ENCODE measurements at places on chromosomes 7 and 10.
A peak's percentile ranks its signal among the peaks of the same experiment; 100 is the strongest.

GRCh38 chr10:123236126-123236525, 81.9 kb downstream of the BUB3 start:
- DNase-seq = peak; percentile 8

- DNase-seq = peak; percentile 65
Observed at GRCh38 chr10:34180749-34181148, 634.3 kb downstream of the PARD3 start.

DNA sequence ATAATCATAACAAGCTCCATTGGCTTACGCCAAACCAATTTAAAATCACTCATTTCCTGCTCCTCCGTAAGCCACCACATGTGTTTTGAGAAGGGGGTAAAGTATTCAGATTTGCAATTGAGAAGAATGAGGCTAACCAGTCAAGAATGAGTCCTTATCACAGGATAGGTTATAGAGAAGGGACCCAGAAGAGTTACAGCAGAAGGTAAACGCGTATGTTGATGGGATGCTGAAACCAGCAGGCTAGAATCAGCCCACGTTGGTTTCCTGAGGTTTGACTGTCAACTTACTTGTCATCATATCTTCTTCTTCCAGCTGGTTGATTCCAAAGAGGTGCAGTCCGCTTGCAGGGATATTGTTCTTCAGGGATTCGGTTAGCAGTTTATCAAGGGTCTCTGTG, 64.1 kb upstream of the TM9SF3 start:
- DNase-seq = no peak

DNA sequence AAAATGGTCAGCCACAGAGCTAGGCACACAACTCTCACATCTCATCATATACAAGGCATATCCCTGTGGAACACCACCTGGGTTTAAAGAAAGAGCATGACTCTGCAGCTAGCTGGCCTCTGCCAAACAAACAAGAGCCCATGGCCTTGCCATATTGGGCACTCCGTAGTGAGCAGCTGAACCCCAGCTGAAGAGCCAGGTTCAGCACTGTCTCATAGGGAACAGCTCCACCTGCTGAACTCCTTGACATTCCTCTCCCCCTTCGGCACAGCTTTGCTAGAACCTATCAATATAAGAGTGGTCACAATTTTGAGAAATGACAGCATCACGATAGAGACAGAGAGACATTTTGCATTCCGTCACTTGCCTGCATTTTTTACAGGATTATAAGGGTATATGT, 20.0 kb downstream of the SORCS1 start:
- DNase-seq = no peak

- DNase-seq = peak; percentile 24
Observed at GRCh38 chr7:132328047-132328620, 248.1 kb downstream of the PLXNA4 start.

GRCh38 chr7:33072471-33072870, 9.9 kb upstream of the NT5C3A start:
- no peak for DNase-seq

DNA sequence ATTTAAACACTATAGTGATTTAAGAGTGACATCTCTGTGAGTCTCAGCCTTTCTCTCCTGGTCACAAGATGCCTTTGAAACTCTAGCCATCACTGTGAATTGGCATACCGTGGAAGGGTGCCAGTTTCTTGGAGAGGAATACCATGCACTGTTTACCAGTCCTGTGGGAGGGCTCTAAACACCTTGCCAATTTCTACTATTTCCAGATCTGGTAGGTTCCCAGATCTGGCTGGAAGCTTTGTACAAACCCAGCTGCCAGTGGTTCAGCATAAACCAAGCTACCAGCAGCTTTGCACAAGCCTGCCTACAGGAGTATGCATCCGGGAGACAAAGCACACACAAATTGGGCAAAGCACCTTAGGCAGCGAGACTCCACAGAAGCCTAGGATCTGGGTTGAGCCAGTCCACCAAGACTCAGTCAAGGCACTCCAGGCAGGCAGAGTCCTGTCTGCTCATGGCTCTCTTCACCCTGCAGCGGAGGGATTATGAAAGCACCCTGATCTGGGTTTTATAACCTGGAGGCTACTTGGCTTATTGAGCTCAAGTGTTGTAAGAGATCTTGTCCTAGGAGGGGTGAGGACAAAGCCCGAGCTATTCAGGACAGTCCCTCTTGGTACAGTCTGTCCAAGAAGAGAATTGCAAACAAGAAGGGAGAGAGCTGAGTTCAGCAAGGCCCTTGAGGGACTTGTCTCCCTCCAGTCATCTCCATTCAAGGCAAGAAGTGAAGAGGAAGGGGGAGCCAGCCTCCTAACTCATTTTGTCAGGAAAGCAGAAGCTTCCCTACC, 23.6 kb downstream of the MCM10 start:
- no peak for DNase-seq

DNA sequence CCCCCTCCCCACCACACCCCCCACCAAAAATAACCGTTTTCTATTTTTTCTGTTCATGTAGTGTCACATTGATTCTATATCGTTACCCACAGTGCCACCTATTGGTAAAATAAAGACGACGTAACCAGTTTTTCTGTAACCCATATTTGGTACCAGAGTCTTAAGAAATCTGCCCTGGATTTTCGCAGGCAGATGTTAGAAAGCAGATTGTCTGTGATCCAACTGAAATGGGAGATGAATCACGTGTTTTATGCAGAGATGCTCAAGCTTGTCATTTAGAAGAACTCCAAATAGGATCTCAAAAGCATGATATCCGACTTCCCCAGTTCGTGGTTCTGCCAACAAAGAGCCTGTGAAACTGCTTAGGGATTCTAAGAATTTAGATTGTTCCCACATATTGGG, 261.1 kb upstream of the CSTF2T start:
- DNase-seq = no peak

GRCh38 chr10:88792661-88793060, 9.9 kb upstream of the LIPM start:
- DNase-seq = no peak

DNA sequence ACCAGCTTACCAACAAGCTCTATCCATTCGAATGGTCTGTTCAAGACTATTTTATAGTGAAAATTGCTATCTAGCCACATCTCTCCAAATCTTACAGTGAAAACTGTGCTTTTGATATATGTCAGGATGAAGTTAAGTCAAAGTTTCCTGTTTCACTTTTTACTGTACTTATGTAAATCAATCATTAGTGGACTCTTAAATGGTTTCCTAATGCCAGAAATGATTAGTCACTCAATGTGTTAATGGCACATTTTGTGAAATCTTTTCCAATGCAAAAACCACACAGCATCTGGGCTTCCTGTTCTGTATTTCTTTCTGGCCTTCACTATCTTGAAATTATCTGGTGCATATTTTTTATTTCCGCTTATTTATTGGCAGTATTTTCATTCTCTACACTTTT, 87.3 kb upstream of the STEAP1B start:
- no peak for DNase-seq

DNA sequence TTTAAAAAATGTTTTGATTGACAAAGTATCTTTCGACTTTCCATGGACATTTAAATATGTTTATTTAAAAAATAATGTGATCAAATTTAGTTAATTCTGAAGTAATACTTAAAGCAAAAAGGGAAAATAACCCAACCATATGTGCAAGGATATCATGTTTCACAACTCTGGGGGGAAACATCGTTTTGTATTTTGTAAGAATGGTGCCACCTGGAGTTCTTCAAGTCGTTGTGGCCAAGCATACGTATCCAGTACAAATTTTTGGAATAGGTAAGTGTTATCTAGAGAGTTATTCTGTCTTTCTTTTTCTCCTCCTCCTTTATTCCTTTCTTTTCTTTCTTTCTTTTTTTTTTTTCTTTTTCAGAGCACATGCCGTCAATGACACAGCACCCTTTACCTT, 176.2 kb upstream of the CSTF2T start:
- no peak for DNase-seq

DNA sequence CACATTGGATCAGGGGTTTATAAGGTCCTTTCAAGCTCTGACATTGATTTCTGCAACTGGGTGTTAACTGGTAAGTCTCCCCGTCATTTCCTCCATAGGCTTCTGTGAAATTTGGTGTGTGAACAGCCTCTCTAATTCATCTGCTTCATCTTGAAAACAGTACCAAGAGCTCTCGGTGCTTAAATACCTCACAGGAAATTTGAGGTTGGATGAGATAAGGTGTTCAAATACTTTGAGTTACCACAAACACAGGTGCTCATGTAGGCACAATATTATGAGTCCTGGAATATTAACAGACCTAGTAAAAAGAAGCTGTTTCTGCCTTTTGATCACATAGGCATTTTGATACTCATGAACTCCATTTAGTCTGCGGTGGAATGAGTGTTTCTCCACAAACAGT, 85.2 kb downstream of the RTKN2 start:
- no peak for DNase-seq

GRCh38 chr10:35783305-35783838, 141.3 kb upstream of the FZD8 start:
- DNase-seq = no peak

DNA sequence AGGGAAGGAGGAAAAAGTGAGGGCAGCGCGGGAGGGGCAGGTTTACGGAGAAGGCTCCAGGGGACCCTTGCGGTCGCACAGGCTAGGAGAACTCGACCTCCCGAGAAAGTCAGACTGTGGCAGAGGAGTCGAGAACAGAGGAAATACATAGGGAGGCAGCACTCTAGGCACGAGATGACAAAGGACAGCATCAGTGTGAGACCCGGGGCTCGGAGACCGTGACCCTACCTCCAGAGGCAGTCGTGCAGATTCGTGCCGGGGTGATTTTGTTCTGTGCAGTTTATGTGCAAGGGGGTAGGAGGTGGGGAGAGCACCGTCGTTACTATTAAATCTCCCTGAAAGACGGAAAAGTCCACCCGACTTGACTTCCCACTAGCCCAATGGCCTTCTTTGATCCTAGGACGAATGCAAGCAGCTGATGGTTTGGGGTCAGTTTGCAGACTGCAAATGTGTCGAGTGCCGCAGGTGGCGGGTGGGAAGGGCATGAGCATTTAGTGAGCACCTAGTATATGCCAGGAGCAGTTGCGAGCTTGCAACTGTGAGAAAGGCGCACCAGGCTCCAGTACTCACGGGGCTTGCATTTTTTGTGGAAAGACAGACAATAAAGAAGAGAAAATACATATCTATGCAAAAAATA, 674 bp upstream of the OSBPL3 start:
- no peak for DNase-seq

DNA sequence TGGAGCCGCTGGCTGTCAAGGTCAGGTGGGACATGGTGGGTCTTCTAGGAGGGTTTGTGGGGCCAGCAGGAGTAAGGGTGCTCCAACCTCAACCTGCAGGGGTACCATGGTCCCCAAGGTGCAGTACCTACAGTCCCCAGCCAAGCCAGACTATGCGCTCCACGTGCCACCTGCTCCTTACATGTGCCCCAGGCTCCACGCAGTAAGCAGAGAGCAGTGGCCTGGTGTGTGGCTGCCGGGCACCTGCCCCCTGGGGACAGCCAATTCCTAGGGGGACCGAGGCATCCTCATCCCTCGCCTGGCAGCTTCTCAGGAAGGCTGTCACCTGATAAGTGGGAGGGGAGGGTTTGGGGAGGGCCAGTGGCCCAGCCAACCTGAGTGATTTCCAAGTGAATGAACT, 11.7 kb upstream of the ZNF716 start:
- no peak for DNase-seq

DNA sequence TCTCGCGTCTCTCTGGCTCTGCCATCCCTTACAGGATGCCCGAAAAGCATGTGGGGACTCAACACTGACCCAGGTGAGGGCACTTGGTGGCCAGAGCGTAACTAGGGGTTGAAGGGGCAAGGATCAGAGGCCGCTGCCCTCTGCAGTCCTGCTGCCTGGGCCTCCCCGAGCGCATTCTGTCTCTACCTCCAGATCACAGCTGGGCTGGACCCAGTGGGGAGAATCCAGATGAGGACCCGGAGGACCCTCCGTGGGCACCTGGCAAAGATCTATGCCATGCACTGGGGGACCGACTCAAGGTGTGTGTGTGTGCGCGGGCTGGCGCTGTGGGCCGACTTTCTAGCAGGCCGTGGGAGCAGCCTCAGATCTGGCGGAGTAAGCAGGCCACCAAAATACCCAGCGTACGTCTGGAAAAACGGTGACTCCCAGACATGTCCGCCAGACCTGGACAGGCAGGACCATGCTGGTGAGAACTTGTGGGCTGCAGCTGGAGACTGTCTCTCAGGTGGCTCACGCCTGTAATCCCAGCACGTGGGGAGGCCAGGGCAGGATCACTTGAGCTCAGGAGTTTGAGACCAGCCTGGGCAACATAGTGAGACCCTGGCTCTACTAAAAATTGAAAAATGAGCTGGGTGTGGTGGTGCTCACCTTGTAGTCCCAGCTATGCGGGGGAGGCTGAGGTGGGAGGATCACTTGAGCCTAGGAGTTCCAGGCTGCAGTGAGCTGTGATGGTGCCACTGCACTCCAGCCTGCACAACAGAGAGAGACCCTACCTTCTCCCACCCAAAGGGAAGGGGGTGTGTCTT, 3.2 kb downstream of the GNB2 start:
- DNase-seq = no peak

DNA sequence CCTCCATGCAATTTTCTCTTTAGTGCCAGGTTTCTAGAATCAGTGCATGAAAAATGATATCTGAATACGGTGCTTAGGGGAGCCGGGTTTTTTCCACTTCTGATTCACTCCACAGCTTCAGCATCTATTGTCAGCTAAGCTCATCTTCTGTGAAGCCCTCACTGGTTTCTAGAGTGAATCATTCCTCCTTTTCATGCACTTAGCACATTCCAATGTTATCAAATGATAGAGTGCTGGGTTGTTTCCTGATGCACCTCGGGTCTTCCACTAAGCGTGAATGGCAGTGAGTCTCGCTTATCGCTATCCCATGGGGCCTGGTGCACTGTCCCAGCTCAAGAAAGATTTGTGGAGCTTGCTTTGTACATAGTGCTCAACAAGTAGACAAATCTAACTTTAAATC, 170.9 kb upstream of the RHEB start:
- DNase-seq = peak; percentile 33

GRCh38 chr10:71868192-71868697, 17.2 kb upstream of the PSAP start:
- no peak for DNase-seq

DNA sequence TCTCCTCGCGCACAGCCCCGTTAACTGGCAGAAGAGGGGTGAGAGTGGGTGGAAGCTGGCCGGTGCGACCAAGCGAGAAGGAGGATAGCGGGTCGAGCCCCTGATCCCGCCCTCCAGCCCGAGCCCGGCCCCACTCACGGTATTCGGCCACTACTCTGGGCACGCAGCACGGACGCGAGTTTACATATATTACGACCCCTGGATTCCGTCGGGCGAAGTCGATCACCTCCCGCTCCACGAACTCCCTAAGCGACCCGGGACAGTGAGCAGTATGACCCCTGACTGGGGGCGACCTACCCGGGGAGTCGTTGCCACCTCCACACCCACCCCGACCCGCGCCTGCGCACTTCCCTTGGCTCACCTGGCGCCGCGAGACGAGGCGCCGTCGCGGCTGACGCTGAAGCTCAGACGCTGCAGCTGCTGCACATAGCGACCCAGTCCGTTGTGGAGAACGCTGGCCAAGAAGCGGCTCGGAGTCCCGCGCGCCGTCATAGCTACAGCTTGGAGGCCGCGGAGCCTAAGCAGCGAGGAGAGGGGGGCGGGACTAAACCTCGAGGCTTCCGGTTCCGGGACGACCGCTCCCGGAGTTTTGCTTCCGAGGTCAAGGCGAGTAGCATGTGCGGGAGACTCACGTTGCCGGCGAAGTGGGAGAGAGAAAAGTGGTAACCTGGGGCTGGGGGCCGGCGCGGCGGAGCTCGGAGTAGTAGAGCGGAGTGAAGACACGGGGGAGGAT, at the start of the genes MRPL43 and TWNK:
Gene MRPL43 (minus strand): TSS at position 546 of the 733 bp plus-strand sequence. CDS start 54 bp downstream, at position 492.
Gene TWNK (plus strand): TSS at position 592 of the 733 bp plus-strand sequence. CDS start 668 bp downstream, outside the sequence.
- DNase-seq = peak; percentile 90

Measured in ELF-1 (cell line).